ENCODE measurements at places on chromosomes 1 and 21. TPM values are rescaled to one million over a fixed set of nuclear protein-coding genes. Genes with fewer than 3 reads are reported as not detected.
A peak's percentile ranks its signal among the peaks of the same experiment; 100 is the strongest.

DNA sequence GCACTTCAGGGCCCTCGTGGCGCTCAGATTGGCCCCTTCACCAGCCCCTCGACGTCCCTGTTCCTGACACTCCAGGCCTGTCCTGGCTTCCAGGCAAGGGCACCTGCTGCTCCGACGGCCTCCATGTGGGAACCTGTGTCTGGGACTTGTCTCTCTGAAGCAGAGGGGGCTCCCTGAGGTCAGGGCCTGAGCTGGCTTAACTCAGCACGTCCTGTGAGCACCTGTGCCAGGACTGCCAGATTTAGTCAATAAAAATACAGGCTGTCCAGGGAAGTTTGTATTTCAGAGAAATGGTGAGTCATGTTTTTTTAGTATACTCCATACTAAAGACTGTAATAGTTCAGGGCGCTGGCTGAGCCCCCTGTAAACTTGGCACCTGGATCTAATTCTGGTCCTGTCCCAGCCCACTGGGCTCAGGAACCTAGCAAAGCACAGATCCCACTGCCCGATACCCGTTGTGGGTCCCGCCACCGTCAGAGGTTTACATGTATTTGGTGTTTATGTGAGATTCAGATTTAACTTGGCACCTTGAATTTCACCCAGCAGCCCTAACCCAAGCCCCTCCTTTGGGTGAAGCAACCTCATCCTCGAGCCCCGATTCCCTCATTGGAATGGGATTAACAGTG is 109.9 kb upstream of the IFFO2 start:
- no peak for DNase-seq

DNA sequence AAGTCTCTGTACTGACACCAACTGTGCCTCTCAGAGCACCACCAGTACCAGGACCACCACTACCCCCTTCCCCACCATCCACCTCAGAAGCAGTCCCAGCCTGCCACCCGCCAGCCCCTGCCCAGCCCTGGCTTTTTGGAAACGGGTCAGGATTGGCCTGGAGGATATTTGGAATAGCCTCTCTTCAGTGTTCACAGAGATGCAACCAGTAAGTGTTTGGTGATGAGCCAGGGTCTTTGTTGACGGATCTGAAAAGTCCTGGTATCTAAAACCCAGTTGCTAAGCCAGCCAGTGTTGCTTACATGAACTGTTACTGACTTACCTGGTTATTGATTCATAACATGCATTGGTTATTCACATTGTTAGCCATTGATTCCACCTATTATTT is 1.1 kb downstream of the C1orf56 start:
- no peak for DNase-seq

DNA sequence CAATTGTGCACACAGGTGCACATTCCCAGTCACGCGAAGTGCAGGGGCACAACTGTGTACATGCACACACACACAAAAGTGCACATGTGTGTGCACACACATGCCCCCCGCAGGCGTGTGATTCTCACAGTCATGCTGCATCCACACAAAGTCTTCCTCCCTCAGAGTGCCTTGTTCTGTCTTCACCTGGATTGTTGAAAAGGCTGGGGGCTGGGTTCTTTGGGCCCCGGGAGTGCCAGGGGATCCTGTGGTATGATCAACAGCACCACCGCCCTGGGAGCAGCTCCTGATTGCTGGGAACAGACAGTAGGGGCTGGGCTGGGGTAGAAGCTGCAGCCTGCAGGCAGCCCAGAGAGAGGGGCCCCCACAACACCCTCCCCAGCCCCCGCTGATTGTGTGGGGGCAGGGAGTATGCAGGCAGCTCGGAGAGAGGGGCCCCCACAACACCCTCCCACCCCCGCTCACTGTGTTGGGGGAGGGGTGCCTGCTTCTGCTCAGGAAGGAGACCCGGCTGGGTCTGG is 3.4 kb downstream of the COL18A1 start:
- DNase-seq: no peak

DNA sequence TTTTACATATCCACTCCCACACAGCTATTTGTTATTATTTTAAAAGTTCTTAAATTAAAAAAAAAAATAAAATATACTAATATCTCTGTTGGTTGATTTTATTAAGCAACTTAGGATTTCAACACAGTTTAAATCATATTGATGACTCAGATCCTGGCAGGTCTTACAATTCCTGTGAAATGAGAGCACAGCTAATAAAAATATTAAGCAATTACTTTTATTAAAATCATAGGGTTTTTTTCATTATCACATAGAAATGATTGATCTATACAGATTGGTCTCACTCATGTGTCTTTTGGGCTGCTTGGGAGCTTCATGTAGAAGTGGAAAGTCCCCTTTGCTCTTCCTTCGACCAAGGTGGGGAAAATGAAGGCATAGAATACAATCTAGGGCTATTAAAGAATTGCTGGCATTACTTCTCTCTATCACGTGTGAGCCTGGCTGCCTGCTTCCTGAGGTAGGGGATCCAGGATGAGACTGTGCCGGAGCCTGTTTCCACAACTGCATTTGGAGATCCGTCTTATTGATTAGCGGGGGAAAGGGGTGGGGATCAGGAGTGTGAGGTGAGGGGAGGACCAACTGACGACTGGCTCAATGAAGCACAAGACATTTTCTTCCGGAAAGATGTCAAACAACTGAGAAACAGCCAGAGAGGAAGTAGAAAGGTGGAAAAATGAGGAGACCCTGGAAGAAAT is 858.0 kb downstream of the USP25 start:
- DNase-seq: peak; percentile 74

DNA sequence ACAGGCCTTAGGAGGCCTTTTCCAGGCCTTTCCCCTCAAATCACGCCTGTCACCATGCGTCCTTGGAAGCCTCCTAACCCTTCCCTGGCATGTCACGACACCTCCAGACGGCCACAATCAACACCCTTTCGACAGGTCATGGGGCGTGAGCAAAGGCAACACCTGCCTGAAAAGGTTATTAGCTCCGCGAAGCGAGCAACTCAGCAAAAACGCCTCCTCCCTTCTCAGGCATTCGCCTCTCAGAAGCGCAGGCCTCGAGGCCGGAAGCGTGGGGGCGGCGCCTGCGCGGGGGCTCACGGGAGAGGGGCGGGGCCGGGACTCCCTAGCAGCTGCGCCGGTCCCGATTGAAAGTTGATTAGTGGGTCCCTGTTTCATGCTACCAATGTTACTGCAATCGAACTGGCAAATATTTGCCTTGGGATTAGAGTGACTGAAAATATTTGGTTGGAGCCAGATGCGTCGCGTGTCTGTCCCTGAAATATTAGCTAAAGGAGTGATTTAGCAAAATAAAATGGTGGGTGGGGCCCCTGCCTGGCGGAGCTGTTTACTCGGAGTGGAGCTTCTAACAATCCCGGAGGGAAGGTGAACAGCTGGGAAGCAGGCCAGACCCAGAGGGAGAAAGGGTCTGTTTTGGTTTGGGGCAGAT is 44.9 kb downstream of the GFI1 start:
- no peak for DNase-seq

- no peak for DNase-seq
Observed at GRCh38 chr1:6832531-6833188, 47.4 kb downstream of the CAMTA1 start.

- no peak for DNase-seq
Observed at GRCh38 chr1:184027826-184028695, 9.5 kb downstream of the COLGALT2 start.

DNA sequence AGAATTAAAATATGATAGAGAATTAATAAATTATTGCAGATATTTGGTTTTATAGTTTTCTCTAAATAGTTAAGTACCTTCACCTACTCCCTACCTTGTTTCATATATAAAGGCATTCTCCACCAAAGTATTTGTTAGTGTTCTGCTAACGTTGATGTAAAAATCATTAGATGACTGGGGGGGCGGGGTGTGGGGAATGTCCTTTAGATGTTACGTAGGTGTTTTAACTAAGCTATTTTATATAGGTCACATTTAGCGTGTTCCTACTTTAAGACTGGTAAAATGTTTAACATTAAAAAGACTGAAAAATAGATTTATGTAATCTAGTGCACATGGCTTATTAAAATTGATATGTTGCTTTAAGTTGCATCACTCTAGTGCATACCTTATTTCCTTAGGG is 48.6 kb downstream of the PTPRC start:
- no peak for DNase-seq

DNA sequence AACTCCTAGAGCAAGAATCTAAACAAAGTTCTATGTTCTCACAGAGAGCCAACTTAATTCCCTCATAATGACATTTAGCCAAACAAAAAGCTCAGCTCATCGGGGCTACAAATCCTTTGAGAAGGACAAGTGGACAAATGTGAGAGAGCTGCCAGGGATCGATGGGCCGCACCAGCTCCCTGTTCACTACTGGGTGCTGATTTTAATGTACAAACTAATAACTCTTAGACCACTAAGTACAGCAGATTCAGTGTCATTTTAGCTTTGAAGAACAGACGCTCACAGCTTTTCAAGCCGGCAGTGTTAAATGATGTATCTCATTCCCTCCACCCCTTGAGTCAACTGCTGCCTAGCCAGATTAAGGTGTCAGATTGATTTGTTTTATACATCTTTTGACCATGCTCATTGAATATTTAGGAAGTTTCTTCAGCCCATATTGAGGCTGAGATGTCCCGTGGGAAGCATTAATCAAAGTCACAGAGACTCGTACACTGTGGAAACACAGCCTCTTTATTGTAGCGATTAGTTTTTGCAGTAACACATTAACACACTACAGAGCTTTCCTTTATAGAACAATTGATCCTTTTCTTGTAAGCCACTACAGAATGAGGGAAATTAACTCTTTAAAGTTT is 21.1 kb downstream of the PROX1 start:
- DNase-seq: no peak

DNA sequence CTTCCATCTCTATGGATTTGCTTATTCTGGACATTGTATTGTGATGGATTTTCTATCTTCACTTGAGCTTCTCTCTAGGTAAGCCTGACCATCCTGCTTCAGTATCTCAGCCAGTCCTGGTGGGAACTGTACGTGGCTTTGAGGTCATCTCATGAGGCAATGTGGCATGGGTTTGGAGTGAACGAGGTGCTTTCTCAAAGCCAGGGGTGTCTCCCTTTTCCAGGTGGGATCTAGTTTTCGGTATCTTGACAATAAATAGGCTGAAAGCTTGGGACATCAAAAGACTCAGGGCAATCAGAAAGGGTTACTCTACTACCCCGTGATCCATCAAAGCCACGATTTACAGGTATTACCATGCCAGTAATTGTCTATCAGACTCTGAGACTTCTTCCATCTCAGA is 40.8 kb downstream of the AZIN2 start:
- no peak for DNase-seq

DNA sequence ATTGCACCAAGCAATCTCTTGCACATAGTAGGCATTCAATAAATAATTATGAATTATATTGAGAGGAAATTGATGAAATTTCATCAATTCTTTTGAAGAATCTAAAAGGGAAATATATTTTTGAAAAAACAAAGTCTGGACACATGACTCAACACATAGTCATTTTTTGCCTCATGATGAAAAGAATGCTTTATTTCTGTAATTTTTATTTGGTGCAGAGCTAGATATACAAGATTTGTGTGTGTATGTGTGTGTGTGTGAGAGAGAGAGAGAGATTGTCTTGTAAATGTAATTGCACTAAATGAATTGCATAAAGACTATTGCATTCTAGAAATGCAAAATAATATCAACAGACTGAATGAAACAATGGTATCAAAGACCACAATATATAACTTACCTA is 206.2 kb upstream of the C1orf87 start:
- no peak for DNase-seq

- DNase-seq: no peak
Observed at GRCh38 chr1:233916706-233917105, 12.2 kb downstream of the SLC35F3 start.

DNA sequence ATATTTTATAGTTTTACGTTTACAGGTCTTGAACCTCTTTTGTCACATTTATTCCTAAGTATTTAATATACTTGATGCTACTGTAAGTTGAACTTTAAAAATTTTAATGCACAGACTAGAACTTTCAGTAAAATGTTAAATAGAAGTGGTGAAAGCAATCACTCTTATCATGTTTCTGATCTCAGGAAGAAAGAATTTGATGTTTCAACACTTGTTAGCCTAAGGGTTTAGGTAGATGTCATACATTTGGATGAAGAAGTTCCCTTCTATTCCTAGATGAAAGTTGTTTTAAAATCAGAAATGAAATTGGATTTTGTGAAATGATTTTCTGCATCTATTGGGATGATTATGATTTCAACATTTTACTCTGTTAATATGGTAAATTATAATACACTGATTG is 63.6 kb upstream of the TTLL7 start:
- no peak for DNase-seq

- DNase-seq: no peak
Observed at GRCh38 chr1:19605967-19606366, 38.1 kb upstream of the NBL1 start.

DNA sequence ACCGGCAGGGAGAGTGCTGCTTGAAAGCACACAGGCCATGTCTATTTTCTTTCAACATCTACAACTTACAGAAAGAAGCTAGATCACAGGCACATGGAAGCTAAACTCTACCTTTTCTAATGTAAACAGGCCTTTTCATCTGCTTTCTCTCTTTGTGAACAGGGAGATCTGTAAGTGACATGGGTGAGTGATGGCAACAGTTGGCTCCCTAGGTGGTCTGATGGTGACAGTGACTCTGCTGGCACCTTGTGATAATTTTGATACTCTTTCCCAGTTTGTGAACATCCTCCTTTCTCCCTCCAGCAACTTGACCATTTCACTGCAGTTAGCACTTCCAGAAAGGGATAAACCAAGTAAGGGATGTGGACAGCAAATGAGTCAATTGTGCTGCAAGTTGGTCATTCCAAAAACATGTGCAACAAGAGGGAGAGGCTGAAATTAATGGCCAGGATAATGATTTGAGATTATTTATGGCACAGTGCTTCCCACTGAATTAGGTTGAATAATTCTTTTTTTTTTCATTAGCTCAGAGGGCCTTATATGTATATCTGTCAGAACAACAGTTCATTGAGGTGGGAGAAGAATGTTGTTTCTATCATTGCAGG is 89.5 kb downstream of the XCL2 start:
- no peak for DNase-seq

DNA sequence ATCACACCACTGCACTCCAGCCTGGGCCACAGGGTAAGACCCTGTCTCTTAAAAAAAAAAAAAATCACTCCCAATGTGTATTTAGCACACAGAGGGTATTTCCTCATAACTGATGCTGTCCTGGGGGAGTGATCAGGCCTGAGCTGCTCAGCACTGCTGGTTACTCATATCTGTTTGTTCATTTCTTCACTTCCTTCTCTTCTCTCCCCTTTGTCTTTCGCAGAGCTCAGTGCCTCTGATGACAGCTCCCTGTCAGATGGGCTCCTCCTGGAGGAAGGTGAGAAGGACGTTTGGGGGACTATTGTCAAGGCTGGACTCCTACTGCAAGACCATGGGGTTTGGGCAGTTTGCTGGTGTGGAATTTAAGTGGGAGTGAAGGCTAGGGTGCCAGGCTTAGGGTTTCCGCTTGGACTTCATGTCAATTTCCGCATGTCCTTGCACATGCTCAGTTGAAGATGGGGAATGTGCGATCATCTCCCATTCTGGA is 13.0 kb downstream of the INAVA start:
- DNase-seq: no peak

The ZZZ3 gene
- total RNA-seq: 20.7 TPM

The SCYL3 gene
- 10.2 TPM for total RNA-seq

The KIF26B gene
- 9.8 TPM for total RNA-seq
